ENCODE measurements at places on chromosomes 3 and 15.

DNA sequence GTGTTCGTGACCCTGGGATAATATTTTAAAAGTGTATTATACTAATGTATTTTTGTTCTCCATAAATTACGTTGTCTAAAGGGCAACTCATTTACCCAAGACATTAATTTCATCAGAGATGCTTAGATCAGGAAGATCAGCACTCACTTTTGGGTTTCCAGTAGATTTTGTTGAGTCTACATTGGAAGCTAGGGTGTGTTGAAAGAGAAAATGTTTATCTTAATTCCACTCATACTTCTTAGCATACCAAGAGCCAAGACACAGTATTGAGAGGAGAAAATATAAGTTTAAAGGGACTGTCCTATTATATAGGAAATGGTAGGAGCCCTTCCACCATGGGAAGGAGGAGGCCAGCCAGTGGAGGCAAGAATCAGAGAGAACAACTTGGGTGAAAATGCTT lies 412.9 kb upstream of the RGMA start:
- no peak for DNase-seq

DNA sequence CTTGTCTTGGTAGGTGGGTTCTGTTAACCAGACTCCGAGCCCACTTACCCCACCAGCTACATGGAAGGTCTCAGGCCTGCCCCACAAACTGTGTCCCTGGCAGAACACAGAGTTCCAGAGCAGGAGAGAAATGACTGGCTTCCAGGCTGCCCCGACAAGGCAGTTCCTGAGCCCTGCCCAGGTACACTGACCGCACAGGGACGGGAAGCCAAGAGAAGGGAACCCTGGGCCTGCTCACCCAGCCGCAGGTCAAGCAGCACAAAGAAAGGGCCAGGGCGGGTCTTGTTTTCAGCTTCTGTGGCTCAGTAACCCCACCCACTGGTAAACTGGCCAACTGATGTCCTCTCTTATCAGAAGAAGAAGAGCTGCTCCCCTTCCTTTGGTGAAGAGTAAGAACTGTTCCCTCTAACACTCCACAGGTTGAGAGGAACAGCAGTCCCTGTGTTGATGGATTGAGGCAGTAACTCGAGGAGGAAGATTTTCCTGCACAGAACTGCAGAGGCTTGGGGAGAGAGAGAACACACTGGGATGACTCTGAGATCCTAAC lies 68.4 kb downstream of the CRTC3 start:
- peak; percentile 76 for DNase-seq

GRCh38 chr15:60541481-60542299 lies 62.7 kb upstream of the ICE2 start:
- DNase-seq, result no peak

GRCh38 chr15:50186752-50187151 lies 4.8 kb downstream of the SLC27A2 start:
- DNase-seq, result no peak

- DNase-seq, result no peak
Observed at GRCh38 chr15:78565951-78566774, 843 bp downstream of the CHRNA5 start.

- DNase-seq, result no peak
Observed at GRCh38 chr3:160140756-160141155, 84.5 kb upstream of the C3orf80 start.

DNA sequence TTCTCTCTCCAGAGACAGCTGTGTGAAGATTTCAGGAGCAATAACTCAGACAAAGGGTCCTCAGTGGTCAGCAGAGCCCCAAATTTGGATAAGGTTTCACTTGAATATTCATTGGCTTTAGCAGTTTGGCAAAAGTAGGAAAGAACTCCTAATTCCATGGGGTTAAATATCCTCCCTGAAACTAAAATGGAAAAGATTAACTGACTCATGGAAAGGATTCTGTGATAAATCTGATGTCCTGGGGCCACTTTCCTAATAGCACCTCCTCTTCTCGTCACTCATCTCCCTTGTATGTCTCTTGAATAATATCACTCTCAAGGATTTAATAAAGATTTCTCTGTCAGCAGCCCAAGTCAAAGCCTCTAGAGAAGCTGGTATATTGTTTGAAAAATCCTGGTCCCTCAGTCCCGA lies 33.3 kb upstream of the TBC1D23 start:
- DNase-seq, result no peak

- no peak for DNase-seq
Observed at GRCh38 chr3:13873818-13874217, 6.1 kb downstream of the WNT7A start.

- DNase-seq, result no peak
Observed at GRCh38 chr3:196967412-196968232, 1.0 kb downstream of the PIGZ start.

GRCh38 chr3:171614318-171614921 lies 154.2 kb upstream of the TNIK start:
- DNase-seq, result peak; percentile 52

GRCh38 chr3:172218350-172219323 lies 179.3 kb downstream of the FNDC3B start:
- no peak for DNase-seq

DNA sequence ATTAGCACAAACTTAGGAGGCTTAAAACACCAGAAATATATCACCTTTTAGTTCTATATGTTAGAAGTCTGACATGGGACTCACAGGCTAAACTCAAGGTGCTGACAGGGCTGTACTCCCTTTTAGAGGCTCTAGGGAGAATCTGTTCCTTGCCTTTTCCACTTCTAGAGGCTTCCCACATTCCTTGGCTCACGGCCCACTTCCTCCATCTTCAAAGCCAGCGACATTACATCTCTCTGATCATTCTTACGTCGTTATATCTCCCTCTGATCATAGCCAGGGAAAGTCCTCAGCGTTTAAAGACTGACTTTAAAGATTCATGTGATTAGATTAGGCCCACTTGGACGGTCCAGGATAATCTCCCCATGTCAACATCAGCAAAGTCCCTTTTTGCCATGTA lies 166.3 kb downstream of the GREM1 start:
- DNase-seq, result no peak

GRCh38 chr15:43879386-43880355 lies 52.9 kb downstream of the WDR76 start:
- no peak for DNase-seq

GRCh38 chr15:78177447-78177873 lies 28.3 kb downstream of the IDH3A start:
- DNase-seq, result peak; percentile 38

DNA sequence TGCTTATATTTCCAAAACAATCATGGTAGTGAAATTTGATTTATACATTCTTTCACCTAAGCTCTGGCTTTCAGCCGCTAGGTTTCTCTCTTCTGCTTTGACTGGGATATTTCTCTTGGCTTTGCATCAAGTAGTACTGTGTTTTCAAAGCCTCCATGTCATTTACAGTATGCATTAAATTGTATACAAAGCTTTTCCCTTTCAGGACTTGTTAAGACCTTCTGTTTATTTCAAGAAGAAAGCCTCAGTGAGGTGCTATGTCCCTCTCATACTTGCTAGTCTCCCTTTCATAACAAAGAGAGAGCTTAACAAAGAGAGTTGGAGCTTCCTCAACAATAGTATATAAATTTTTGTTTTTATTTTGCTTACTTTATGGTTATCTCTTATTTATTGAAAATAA lies 84.2 kb upstream of the SLC25A26 start:
- no peak for DNase-seq

GRCh38 chr3:183064475-183064874 lies 34.8 kb downstream of the MCCC1 start:
- no peak for DNase-seq

GRCh38 chr3:64974401-64974800 lies 286.6 kb upstream of the ADAMTS9 start:
- no peak for DNase-seq

DNA sequence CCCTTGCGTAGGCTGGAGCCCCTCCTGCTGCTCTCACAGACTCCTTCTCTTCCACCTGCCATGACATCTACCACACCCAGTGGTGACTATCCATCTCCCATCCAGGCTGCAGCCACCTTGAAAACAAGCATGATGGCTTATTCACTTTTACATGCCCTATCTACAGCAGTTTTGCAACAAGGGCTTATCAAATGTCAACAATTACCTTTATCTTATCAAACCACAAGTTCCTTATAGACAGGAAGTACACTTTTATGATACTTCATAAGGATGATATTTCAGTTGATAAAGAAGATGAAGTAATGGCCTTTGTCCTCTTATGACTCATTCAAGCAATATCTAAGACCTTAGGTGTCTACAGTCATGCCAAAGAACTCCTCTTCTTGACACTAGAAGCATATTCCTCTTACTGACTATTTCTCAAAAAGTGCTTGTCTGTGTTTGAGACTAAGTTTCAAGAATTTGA lies 125.3 kb upstream of the SPRED1 start:
- no peak for DNase-seq

DNA sequence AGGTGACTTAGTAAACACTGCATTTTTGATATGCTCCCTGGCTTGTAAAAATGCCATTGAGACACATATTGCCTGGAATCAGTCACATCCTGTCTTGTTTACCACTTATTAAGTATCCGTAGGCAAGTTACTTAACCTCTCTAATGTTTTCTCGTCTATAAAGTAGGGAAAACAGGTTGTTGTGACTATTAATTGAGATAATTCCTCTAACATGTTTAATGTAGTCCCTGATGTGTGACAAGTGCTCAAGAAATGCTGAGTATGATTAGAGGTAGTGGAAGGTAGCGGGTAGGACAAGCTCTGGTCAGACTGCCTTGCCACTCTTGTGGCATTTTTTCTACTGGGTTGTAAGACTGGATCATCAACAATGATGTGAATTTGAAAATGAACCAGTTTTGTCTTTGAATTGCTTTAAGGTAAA lies 54.1 kb downstream of the NFKBIZ start:
- no peak for DNase-seq

DNA sequence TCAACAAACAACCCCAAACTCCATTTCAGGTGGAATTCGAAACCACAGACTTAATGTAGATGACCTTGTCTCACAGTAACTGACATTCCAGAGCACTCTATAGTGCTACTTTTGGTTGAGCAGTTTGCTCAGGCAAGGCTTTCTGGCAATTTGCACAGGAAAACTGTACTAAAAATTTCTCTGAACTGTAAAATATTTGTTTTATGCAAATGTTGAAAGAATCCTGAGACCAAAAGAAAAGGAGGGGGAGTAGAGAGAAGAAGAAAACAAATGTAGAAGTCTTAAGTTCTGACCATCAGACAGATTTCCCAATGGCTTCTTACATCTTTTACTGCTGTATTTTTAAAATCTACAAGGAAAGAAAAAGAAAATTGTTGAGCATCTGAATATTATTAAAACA lies 53.5 kb downstream of the DTWD1 start:
- DNase-seq, result no peak

DNA sequence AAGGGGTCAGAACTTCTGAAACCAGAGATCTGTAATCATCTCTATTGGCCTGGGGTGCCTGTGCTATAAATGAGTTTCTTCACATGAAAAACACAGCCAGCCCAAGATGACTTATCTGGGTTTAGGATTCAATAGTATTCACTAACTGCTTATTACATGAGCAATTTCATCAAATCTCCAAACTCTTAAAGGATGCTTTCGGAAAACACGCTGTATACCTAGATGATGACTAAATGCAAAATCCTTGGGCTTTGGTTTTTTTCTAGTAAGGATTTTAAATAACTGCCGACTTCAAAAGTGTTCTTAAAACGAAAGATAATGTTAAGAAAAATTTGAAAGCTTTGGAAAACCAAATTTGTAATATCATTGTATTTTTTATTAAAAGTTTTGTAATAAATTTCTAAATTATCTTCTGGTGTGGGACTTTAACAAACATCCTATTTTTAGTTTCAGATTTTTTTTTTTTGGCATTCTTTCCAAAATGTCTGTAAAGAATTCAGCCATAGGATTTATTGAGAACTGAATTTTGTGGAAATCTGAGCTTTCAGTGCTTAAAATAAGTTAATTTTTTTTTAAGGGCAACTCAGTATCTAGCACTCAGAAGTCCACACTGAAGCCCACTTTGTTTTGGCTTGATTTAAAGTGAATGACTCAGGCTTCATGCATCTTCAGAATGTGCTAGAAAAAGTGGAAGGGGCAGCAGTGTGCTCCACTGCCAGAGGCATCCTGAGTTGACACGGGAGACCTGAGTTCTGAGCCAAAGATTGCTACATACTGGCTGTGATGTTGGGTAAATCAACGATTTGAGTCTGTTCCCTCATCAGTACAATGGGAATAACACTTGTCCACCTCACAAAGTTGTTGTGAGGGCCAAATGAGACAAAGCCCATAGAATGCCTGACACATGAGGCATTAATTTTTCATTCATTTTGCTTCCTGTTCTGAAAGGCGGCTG lies 18.7 kb downstream of the TMEM43 start:
- DNase-seq, result no peak

DNA sequence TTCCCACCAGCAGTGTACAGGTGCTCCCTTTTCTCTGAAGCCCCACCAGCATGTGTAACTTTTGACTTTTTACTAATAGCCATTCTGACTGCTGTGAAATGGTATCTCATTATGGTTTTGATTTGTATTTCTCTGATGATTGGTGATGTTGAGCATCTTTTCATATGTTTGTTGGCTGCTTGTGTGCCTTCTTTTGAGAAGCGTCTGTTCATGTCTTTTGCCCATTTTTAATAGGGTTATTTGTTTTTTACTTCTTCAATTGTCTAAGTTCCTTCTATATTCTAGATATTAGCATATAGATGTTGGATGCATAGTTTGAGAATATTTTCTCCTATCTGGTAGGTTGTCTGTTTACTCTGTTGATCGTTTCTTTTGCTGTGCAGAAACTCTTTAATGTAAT lies 14.6 kb downstream of the ACTC1 start:
- no peak for DNase-seq

DNA sequence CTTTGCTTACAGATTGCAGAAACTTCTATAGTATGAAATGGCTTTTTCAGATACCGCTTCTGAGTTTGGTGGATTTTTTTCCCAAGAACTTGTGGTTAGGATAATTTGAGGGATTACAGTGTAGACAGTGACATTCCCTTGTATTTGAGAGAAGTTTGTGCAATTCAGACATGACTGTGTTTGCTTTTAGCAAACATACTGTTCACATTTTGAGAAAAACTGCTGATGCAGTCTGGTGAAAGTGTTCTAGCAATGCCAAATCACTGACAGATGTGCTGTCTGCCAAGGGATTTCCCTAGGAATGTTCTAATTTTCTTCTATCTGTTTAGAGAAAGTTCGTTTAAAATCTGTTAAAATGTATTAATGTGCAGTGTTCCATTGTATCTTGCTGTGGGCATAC lies 652.6 kb downstream of the FHIT start:
- DNase-seq, result no peak

DNA sequence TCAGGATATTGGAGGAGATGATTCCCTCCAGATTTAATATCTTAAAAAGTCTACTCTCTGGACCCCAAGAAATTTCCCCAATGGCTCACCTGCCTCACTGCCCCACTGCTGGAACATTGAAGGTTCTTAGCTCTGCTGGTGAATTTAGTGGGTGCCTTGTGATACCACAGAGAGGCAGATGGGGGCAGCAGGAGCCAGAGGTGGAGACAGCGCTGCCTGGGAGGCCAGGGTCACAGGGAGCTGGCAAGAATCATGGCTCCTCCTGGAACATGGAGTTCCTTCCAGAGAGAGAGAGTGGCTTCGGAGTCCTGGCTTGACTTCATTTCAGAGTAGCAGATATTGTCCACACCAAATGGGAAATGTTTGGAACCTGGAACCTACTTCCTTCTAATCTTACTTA lies 263.5 kb upstream of the CFAP20DC start:
- peak; percentile 39 for DNase-seq

All from pons (tissue), 1 donor.